Fibroblast of skin of right quadriceps (primary cell): ENCODE measurements at places on chromosomes 1 and 21.

DNA sequence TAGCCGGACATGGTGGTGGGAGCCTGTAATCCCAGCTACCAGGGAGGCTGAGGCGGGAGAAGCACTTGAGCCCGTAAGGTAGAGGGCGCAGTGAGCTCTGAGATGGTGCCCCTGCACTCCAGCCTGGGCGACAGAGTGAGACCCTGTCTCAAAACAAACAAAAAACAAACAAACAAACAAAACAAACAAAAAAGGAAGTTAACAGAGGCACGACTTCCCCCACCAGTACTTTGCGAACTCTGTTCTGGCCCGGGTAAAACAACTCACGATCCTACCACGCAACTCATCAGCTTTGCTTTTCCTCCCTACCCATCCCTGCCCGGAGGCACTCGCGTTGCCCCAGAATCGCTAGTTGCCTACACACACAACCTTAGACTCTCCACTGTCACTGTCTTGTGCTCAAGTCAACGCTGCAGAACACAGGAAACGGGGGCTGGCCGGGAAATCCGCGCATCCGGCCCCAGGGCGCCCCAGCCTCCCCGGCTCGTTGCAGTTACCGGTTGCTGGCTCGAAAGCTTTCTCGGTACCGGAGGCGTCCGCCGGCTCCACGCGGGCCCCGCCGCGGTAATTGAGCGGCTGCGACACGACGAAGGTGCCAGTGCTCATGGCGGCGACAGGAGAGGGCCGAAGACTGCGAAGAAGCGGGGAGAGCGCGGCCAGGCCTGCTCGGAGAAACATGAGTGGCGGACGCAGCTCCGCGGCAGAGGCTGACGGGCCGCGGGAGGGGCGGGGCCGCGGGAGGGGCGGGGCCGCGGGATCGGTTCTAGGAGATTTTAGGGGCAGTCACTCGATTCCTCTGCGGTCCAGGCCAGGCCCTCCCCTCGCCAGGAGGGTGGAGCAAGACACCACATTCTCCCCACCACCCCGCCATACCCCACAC, at the start of gene ALDH9A1:
ALDH9A1 (minus strand) TSS at position 682 of the 880 bp plus-strand sequence; CDS start at position 678, 4 bp downstream.
- DNase-seq: peak; percentile 88

DNA sequence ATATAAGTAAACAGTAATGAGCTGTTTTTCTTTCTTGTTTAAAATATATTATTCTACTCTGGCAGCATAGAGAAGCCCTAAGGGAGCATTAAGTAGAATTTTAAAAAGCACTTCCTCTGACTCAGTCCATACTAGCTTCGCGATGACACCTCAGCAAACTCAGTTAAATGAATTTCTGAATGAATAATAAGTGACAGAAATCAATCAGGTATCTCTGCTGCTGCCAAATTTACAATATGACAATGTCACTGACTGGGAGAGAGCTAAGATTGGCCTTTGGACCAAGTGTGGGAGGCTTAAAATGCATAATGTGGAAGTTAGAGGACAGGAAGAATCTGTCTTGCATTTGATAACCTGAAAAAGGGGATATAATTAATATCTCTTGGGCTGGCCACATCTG, 296.1 kb downstream of the HHIPL2 start:
- no peak for DNase-seq

DNA sequence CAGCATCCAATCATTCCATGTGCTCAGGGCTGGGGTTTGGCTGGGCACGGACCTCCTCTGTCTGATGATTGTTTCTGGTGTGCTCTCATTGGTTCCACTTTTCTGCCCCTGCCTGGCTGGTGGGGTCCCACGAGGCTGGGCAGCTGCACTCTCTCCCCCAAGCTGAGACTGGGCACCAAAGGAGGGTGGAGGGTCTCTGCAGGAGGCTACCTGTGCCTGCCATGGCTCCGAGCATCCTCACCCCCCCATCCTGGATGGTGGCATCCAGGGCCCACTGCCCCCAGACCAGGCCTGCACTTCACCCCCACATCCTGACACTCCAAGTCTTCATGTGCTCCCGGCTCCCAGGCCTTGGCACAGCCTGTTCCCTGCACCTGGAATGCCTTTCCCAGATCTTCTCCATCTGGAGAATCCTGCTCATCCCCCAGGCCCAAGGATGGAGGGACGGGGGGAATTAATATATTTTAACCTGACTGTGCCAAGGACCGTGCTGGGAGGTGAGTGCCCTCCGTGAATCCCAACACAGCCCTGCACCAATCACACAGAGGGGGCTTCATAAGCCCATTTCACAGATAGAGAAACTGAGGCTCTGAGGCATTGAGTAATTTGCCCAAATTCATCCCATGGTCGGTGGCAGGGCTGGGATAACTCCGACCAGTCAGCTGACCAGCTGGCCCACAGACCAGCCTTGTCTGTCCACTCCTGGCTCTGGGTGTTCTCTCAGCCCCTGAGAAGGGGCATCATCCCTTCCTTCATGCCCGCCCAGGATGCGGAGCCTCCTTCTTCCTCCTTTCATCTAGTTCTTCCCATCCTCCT, 403.4 kb downstream of the MATN1 start:
- no peak for DNase-seq

DNA sequence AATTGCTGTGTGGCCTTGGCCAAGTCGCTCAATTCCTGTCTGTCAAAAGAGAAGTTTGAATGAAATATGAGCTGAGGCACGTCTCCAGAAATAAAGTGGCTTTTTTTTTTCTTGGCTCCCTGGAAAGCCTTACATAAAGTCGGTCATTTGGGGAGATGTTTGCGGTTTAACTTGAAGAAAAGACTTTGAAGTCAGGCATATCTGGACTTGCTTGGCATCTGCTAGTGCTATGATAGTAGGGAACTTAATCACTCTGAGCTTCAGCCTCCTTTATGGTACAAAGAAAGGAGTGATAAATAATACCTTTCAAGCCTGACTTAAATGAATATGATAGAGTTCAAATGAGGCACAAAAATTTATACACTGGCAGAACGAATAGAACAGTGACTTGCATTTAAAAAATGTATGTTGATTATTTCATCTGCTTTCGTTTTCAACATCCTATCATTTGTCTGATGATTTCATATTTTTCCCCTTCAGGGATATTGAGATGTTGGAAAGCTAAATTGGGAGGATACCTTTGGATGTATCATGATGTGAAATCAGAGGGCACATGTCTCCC, 60.2 kb downstream of the FASLG start:
- peak; percentile 59 for DNase-seq

GRCh38 chr1:105317976-105318375, 1568.3 kb downstream of the AMY1C start:
- no peak for DNase-seq

DNA sequence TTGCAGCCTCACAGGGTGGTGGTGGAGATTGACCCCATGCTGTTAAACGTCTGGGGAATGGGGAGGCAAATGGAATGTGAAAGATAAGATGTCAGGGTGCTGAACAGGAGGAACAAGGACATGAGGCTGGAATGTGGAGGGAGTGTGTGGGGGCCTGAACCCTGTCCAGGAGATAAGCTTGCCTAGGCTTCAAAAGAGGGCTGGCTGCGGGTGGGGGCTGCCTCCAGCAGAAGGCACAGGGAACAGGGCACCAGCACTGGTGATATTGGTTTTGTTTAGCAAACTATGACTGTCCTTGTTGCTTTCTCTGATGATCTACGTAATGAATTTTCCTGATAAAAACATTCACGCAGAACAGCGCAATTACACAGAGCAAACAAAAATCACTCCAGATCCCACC, 52.4 kb upstream of the LRP8 start:
- DNase-seq: no peak

DNA sequence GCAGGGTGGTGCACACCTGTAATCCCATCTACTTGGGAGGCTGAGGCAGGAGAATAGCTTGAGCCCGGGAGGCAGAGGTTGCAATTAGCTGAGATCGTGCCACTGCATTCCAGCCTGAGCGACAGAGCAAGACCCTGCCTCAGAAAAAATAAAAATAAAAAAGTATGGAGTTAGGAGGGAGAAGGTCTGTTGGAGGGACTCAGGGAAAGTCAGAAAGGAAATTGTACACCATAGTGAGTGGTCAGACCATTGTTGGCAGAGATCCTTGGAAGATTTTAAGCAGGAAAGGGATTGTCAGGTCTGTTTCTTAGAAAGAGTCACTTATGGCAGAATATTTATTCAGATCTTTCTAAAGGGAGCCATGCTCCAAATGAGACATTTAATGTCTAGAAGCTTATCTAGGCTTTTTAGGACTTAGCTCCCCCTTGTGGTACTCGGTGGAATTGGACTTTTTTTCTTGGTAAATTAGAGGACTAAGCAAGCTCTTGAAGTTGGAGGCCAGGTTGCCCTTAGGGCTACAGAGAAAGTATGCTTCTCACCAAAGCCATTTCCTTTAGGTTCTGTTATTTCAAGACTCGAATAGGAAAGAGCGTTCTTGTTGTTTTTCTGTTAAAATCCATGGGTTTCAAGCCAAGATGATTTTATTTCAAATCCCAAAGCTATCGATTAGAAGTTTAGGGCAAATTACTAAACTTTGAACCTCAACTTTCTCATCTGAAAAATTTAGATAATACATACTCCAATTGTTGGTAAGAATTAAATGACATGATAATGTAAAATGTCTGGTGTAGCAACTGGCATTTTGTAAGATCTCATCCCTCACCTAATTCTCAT, 16.5 kb downstream of the MIA3 start:
- DNase-seq: peak; percentile 86

DNA sequence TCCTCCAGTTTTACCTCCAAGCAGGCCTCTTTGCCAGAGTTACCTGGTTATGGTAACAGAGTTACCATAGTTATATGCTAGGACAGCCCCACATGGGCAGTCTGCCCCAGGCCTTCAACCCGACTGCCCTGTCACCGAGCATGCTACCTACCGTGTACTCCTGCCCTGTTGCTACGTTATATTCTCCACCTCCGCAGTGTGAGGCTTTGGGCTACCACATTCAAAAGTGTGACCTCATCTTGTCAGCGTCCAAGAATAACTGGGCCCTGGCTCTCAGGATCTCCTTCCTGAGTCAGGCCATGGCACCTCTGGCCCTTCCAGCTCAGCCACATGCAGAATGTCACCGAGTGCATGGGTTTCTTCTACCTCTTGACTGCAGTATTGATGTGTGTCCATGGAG, 8.9 kb downstream of the MAPKAPK2 start:
- DNase-seq: no peak

DNA sequence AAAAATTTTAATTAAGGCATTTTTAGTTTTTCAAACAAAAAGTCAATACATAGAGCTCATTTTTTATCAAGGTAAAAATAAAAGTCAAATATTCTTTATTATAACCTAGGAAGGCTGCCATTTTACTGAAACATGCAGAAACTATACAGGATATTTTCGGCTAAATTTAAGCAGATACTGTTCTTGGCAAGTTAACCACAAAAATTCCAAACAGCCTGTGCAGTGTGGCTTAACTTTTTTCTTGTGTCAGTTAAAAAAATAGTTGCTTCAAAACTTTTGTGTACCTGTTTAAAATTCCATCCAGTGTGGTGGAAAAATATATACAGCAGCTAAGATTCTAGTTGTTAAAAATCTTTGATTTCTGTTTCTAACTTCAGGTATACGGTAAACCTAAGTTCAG, 135.0 kb downstream of the ATP5PO start:
- peak; percentile 49 for DNase-seq

- peak; percentile 69 for DNase-seq
These were observed 92.4 kb upstream of the RALGPS2 start for GRCh38 chr1:178632653-178633052.

DNA sequence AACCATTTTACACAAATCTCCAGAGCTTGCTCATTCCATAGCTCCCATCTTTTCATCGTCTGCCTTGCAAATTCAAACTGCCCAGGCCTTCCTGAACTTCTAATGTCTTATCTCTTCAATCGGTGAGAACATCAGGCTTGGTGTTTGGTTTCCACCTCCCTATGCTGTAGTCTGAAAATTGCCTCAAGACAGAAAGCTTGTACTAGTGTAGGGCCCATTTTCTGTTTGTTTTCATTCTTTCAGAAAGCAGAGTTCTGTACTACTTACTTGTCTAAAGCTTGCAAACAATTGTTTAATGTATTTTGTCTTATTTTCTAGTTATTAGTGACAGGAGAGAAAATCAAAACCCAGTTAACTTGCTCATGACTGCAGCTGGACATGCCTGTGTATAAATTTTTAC, 16.8 kb downstream of the HOOK1 start:
- DNase-seq: no peak

GRCh38 chr21:42063571-42064521, 7.3 kb upstream of the UMODL1 start:
- DNase-seq: no peak

DNA sequence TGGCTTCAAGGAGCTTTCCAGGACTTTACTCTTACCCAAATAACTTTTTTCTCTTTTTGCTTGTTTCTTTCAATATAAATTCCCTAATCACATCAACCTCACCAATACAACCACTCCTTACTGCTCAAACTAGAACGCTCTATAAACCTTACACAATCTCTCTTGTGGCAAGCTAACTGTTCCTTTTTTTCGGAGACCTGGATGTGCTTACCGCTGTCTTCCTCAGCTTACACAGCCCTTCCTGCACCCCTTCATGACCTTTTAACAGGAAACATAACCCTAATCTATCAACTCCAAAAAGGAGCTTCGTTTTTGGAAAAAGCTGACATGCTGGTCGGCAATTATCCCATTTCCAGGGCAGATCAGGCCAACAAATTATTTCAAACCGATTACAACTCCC, 24.1 kb upstream of the SLC2A5 start:
- DNase-seq: no peak

DNA sequence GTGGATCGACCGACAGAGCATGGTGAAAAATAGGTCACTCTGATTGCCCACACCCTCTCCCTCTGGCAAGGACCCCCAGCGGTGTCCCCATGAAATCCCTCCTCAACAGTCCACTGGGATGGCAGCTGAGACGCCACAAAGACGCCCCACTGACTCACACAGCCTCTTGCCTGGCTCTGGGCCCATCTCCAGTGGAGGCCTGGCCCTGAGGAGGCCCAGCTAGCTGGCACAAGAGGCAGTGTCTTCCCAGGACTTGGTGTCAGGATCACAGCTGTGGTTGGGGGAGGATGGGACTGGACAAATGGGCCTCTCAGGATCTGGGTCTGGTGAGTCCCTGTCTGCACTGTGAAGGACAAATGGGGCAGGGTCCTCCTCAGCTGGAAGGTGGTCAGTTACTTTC, 4.6 kb downstream of the ALX3 start:
- no peak for DNase-seq

DNA sequence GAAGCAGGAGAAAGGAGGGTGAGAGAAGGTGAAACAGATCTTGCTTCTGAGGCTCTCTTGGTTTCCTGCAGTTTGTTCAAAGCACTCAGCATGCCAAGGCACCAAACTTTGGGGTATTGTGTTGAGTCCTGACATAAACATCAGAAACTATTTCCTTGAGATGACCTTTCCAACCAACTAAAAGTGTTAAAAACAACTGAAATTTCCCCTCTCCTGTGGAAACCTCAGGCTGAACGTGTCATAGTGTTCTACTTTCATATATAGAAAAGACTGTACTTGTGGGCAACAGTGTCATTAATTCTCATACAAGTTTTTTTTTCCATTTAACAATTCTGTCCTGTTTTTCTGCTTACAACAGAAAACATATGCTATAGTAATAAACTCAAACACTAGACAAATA, 6.3 kb upstream of the LYST start:
- no peak for DNase-seq
